ENCODE measurements at places on chromosomes 3 and 15. TPM values are rescaled to one million over a fixed set of nuclear protein-coding genes. Genes with fewer than 3 reads are reported as not detected.

DNA sequence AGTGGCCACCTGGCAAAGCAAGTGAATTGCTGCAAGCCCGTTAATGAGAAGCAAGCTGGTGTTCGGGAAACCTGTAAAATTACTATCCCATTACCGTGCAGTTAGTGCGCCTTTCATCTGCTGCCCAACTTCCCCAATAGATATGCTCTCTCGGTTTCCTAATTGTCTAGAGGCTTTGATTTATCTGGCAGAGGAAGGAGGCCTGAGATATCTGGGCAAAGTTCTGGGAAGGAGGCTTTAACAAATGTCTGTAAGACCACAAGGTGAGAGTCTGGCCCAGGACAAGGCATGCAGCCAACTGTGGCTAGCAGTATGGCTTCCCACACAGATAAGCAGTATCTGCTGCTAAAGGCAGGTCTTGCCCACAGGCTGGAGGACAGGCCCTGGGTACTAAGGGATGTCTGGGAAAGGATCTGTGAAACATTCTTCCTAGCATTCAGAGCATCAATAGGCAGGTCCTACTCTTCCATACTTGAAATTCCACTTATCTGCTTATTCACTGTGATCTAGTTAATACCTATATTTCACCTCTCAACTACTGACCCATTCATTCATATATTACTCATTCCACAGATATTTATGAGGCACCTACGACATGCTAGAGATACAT is 130.0 kb upstream of the SLC2A2 start:
- DNase-seq = no peak
- H3K36me3 ChIP-seq = peaks cover 2% of the 10 kb centered on the region
- H3K4me1 ChIP-seq = no peaks in the 10 kb centered on the region
- no peak overlapping the region for H3K27ac ChIP-seq
- no peaks in the 10 kb centered on the region for H3K27me3 ChIP-seq

DNA sequence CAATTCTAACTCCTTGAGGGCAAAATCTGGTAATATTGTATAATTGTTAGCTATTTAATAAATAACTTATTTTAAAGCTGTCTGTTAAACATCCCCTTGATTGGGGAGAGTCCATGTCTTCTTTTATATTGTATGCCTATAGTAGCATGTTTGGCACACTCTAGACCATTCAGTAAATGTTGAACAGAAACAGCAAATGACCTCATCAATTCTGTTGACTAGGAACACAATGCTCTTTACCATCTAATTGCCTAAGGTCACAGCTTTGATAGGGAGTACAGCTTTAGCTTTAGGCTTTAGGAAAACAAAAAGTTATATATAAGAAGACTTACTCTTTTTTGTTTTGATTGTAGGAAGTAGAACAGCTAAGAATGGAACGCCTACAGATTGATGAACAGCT is 27.0 kb downstream of the DNAJC19 start:
- no peak overlapping the region for H3K27ac ChIP-seq
- no peak overlapping the region for H3K4me3 ChIP-seq
- no peak for DNase-seq
- H3K36me3 ChIP-seq = no peaks in the 10 kb centered on the region

DNA sequence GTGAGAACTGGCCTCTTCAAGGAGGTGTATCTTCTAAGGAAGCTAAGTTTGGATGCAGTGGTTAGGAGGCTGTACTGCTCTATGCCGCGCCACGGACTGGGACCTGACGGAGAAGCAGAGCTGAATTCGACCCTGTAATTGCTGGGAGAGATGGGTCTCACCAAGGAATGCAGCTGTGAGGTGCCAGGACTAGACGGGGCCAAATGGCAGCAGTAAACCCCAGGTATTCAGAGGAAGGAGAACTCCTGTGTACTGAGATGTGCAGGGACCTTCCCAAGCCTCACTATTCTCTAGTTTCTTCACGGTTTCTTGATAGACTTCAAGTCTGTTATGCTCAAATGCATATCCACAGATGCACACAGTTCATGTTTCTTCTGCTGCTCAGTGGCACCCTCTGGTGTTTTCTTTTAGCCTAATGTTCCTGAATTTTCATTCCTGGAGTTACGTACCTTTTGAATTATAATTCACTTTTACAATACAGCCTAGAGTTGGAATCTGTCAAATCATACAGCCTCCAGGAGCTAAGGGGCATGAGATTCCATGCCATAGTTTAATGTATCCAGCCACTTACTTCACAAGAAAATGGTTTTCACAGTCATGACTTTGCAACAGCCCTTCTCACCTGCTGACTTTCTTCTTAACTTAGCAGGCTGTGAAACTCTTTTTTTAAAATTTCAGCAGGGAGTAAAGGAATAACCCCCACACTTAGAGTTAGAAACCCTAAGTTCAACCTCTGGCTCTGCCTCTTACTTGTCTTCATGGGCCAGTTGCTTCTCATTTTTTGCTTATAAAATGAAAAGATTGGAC is 61.8 kb downstream of the GLDN start:
- peaks cover 6% of the 10 kb centered on the region for H3K36me3 ChIP-seq
- no peaks in the 10 kb centered on the region for H3K4me1 ChIP-seq
- no peak overlapping the region for H3K27ac ChIP-seq
- H3K27me3 ChIP-seq = no peaks in the 10 kb centered on the region
- H3K4me3 ChIP-seq = no peak overlapping the region
- DNase-seq = no peak

Gene NR1I2
- total RNA-seq = not detected

Gene CHRFAM7A
- total RNA-seq = 13.2 TPM

Gene FBLN2
- total RNA-seq = 117 TPM
